Mucosa of descending colon (tissue), 3 donors: ENCODE measurements at places on chromosomes 11 and 22.
A peak's percentile ranks its signal among the peaks of the same experiment; 100 is the strongest.

DNA sequence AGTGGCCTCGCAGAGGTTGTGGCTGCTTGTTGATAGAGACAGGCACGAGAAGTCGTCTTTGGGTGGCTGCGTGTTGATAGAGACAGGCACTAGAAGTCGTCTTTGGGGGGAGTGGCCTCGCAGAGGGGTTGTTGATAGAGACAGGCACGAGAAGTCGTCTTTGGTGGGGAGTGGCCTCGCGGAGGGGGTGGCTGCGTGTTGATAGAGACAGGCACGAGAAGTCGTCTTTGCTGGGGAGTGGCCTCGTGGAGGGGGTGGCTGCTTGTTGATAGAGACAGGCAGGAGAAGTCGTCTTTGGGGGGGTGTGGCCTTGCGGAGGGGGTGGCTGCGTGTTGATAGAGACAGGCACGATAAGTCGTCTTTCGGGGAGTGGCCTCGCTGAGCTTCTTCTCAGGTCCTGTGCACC lies 328.8 kb downstream of the TBC1D22A start:
- no peak for DNase-seq

DNA sequence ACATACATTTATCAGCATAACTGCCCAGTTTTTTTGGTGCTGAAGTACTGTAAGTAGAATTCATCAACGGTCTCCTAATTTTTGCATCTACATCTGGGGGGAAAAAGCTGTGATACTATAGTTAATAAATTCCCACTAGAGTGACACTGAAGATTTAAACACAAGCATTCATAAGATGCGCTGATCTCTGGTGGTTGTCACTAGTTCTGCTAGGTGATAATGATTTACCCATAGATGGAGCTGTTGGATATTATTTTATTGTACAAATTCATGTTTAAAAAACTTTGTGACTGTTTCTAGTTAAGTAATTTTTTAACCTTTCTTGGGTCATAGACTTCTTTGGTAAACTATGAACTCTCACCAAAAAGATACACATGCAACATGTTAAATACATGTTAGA lies 106.6 kb downstream of the EMSY start:
- DNase-seq, result no peak

DNA sequence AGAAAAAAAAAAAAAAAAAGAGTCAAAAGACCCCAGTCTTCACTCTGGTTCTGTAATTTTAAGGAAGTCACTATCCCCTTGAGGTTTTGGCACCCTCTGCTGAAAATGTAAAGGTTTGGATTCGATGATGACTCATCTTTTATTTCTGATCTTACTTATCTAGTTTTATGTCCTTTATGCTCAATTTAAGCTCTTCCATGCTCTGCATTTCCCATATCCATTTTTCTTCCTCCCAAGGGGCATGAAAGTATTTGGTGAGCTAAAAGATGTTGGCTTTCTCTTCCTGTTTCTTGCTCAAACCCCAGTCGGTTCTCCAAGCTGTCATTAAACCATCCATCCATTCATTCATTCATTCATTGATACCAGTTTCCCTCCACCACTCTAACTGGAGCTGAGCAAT lies 61.0 kb upstream of the CDON start:
- DNase-seq, result no peak

- DNase-seq, result peak; percentile 93
These were observed 13.5 kb downstream of the KIAA1671 start for GRCh38 chr22:24965822-24966626.

DNA sequence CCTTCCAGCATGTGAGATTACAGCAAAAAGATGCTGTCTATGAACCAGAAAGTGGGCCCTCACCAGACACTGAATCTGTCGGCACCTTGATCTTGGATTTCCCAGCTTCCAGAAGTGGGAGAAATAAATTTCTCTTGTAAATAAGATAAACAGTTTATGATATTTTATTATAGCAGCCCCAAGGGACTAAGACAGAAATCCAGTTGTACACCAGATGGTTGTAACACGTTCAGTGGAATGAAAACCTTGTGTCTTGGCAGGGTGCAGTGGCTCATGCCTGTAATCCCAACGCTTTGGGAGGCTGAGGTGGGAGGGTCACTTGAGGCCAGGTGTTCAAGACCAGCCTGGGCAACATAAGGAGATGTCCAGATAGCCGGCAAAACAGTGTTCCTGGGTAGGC lies 61.8 kb downstream of the MCHR1 start:
- no peak for DNase-seq

GRCh38 chr11:121929581-121929980 lies 186.4 kb downstream of the BLID start:
- no peak for DNase-seq
